T-helper 2 cell treated with Interferon-gamma antibody and Interleukin-4, amounts not matched to agents 100 ng/mL and 5 ng/mL, for 36 hours (primary cell): ENCODE measurements at places on chromosomes 6 and 20. TPM values are rescaled to one million over a fixed set of nuclear protein-coding genes. Genes with fewer than 3 reads are reported as not detected.

SGK2 gene
- 0.11 TPM in 2 replicates for total RNA-seq

BPI gene
- total RNA-seq, result not detected in 2 replicates

SNAI1 gene
- 0.52 and 0.57 TPM in 2 replicates for total RNA-seq

LY86 gene
- total RNA-seq, result 4.6 and 5.1 TPM in 2 replicates

EYS gene
- not detected in 2 replicates for total RNA-seq

C6orf47 gene
- 20.8 and 21.6 TPM in 2 replicates for total RNA-seq

SRMS gene
- total RNA-seq, result not detected in 2 replicates

RNF144B gene
- 1.8 and 2.1 TPM in 2 replicates for total RNA-seq

TNFRSF6B gene
- total RNA-seq, result not detected in 2 replicates

BMP6 gene
- total RNA-seq, result not detected in 2 replicates

B3GAT2 gene
- not detected in 2 replicates for total RNA-seq

RTN4IP1 gene
- total RNA-seq, result 8.7 and 9.3 TPM in 2 replicates

SLC13A3 gene
- not detected in 2 replicates for total RNA-seq

CUTA gene
- total RNA-seq, result 153 and 155 TPM in 2 replicates

CRIP3 gene
- total RNA-seq, result 0.23 and 0.34 TPM in 2 replicates

ZFP57 gene
- total RNA-seq, result 2.1 and 2.3 TPM in 2 replicates

OR2H2 gene
- not detected in 2 replicates for total RNA-seq

ELOVL4 gene
- 0.43 and 0.70 TPM in 2 replicates for total RNA-seq

NOX3 gene
- total RNA-seq, result not detected in 2 replicates

ADTRP gene
- 0.39 TPM in 2 replicates for total RNA-seq

VWA7 gene
- total RNA-seq, result 4.6 and 4.9 TPM in 2 replicates

HTR1E gene
- not detected in 2 replicates for total RNA-seq

SAMD10 gene
- total RNA-seq, result 21.8 TPM in 2 replicates

ZKSCAN4 gene
- total RNA-seq, result 6.0 and 6.4 TPM in 2 replicates

HAO1 gene
- total RNA-seq, result not detected in 2 replicates

WASF1 gene
- total RNA-seq, result 0.20 and 1.5 TPM in 2 replicates

DNAH8 gene
- total RNA-seq, result 0.02 and 0.32 TPM in 2 replicates

NKX2-4 gene
- total RNA-seq, result not detected in 2 replicates

GSTA2 gene
- not detected in 2 replicates for total RNA-seq

OPRM1 gene
- not detected in 2 replicates for total RNA-seq

DLK2 gene
- total RNA-seq, result 0.20 and 0.45 TPM in 2 replicates

SLC22A2 gene
- not detected in 2 replicates for total RNA-seq

DPPA5 gene
- not detected in 2 replicates for total RNA-seq

PNLDC1 gene
- 0.50 and 0.93 TPM in 2 replicates for total RNA-seq

RWDD2A gene
- total RNA-seq, result 1.3 and 1.5 TPM in 2 replicates
